Esophagus squamous epithelium (tissue), 5 donors: ENCODE measurements at places on chromosomes 7 and 10.

DNA sequence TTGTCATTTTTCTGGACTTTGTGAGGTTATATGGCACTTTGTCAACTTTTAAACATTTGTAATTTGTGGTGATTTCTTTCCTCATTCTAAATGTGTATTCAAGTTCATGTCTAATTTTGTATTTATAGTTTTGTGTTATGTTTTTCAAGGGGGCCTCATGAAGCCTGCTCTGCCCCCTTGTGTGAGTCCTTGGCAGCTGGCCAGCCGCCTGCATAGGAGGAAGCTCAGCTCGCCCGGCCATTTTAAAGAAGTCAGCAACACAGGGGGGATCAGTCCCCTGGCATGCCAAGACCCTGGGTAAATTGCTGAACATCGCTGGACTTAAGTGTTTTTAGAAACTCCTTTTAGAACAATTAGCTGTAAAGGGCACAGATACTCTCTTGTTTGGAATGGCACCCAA is 123.0 kb downstream of the ANLN start:
- H3K4me3 ChIP-seq, result no peak overlapping the region
- H3K36me3 ChIP-seq, result no peaks in the 10 kb centered on the region
- no peak for DNase-seq

DNA sequence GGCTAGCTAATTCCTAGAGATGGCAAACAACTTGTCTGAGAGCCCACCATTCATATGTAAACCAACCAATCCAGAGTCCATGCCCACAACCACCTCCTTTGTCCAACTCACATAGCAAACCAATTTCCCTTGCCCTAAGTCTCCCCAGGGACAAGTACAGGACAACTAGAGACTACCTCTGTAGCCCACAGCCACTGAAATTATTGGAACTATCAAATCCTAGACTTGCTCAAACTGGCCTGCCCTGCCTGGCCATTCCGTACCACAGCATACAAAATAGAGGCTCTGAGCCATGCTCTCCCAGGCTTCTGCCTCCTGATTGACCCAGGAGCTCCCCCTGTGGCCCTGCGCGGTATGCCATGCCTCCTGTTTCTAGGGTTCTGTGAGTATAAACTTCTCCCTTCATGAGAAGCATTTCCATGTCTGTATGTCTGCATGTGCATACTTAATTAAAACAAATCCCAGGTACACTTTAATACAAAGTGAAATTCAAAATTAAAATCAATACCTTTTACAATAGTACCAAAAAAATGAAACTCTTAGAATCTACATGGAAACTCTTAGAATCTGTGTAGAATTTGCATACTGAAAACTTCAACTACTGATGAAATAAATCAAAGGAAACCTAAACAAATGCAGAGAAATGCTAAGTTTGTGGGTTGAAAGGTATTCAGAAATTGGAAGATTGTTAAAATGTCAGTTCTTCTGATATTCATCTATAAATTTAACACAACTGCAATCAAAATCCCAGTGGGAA is 4.0 kb upstream of the HECW1 start:
- H3K27ac ChIP-seq, result no peak overlapping the region
- H3K36me3 ChIP-seq, result no peaks in the 10 kb centered on the region
- peaks cover 47% of the 10 kb centered on the region for H3K27me3 ChIP-seq
- DNase-seq, result no peak
- peaks cover 13% of the 10 kb centered on the region for H3K4me1 ChIP-seq

DNA sequence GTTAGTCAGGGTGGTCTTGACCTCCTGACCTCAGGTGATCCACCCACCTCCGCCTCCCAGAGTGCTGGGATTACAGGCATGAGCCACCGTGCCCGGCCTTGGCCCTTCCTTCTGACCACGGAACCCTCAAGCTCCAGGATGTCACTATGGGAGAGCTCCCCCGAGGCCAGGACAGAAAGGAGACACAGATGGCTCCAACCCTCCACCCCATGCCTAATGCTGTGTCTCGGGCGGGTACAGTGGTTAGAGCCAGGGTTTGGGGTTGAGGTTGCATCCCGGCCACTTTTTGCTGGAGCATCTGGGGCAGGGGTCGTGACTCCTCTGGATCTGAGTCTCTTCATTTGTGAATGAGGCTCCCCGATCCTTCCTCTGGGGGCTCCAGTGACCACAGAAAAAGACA is 8.1 kb downstream of the MYL10 start:
- no peaks in the 10 kb centered on the region for H3K36me3 ChIP-seq
- H3K4me1 ChIP-seq, result no peaks in the 10 kb centered on the region
- H3K27me3 ChIP-seq, result no peaks in the 10 kb centered on the region

GRCh38 chr7:734808-735207 is 7.7 kb upstream of the PRKAR1B start:
- no peak overlapping the region for H3K27ac ChIP-seq
- no peaks in the 10 kb centered on the region for H3K36me3 ChIP-seq
- H3K4me3 ChIP-seq, result no peak overlapping the region
- no peak for DNase-seq
- H3K4me1 ChIP-seq, result no peaks in the 10 kb centered on the region

DNA sequence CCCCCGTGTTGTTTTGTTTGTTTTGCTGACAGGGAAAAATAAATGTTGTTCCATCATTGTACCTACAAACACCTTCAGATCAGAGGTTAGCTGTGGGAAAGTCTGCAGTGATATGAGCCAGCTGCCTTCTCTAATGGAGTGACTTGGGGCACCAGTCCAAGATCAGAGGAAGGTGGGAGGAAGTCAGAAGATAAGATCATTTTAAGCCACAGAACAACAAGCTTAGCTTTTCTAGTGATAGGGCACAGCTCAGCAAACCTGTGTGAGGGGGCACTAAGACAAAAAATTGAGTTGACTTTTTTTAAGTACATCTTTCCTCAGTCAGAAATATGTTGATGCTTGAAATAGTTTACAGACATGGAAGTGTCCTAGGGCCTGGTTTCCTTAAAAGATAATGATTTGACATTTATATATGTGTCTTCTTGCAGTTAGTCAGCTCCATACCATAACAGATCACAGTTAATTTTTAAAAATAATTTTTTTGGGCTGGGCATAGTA is 240.3 kb upstream of the KAT6B start:
- peaks cover 60% of the 10 kb centered on the region for H3K4me1 ChIP-seq
- H3K36me3 ChIP-seq, result no peaks in the 10 kb centered on the region
- DNase-seq, result no peak
- peak overlapping the region; percentile 66 for H3K27ac ChIP-seq
- peak overlapping the region; percentile 12 for H3K4me3 ChIP-seq

DNA sequence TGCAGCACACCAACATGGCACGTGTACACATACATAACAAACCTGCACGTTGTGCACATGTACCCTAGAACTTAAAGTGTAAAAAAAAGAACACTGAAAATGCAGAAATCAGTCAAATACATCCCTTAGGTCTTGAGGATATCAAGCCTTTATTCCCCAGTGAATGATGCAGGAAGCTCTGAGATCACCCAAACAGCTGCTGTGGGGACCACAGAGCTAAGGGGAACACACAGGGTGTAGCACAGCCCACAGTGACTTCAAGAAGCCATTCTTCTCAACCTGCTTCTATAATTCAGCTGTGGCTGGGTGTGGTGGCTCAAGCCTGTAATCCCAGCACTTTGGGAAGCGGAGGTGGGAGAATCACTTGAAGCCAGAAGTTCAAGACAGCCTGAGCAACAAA is 314.9 kb downstream of the CALN1 start:
- DNase-seq, result no peak
- no peak overlapping the region for H3K4me3 ChIP-seq
- no peak overlapping the region for H3K27ac ChIP-seq

DNA sequence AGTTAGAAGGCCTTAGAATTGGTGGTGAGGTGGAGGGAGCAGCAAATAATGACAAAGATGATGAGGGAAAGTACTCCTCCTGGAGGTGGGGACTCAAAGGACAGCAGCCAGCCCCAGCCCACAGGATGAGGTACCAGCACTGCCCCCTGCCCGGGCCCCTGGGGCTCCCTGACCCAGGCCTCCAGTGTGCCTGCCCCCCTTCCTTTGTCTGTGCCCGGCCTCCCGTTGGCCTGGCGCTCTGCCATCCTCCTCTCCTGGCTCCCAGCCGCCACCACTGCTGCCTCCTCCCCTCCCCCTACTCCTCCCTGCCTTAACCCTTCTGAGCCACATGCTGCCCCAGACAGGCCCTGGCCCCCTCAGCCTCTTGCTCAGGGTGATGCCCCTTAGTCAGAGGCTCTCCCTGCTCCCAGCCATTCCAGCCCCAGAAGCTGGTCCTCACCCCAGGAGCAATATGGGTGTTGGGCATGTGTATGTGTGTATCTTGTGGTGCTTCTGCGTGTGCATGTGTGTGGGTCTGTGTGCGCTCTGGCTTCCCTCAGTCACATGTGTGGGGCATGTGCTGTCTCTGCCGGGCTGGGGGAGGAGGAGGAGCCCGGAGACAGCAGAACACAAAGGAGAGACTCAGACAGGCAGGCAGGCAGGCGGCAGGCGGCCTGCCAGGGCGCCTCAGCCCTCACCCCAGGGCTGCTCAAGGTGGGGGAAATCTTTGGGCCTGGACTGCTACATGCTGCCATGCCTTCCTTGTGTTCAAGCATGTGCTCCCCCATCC is 2.6 kb downstream of the LDB1 start:
- H3K27me3 ChIP-seq, result no peaks in the 10 kb centered on the region
- H3K4me1 ChIP-seq, result peaks cover 91% of the 10 kb centered on the region
- no peak for DNase-seq
- peak overlapping the region; percentile 98 for H3K27ac ChIP-seq

DNA sequence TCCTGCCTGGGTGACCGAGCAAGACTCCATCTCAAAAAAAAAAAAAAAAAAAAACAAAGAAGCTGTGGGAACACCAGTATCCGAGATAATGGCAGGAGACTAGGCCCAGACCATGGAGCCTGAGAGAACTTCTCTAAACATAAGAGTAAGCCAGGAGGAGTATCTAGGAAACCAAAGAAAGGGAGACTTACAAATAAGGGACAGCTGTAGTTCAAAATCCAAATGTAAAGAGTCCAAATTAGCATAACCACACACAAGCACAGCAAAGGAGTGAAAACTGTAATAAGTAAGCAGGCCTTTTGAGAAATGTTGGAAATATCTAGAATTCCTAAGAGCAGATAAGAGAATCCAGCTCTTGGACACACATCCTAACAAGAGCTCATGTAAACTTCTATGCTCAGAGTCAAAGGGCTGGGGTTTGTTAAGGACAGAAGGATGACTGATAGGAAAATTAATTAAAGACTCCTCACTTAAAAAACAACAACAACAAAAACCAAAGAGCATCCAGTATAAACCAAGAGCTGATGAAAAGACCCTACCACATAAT is 15.8 kb downstream of the ZNF25 start:
- no peaks in the 10 kb centered on the region for H3K27me3 ChIP-seq
- no peaks in the 10 kb centered on the region for H3K4me1 ChIP-seq

- no peaks in the 10 kb centered on the region for H3K36me3 ChIP-seq
- no peaks in the 10 kb centered on the region for H3K4me1 ChIP-seq
- H3K27ac ChIP-seq, result no peak overlapping the region
- H3K4me3 ChIP-seq, result no peak overlapping the region
Measured at GRCh38 chr10:100636848-100637553, 101.3 kb downstream of the HIF1AN start.

DNA sequence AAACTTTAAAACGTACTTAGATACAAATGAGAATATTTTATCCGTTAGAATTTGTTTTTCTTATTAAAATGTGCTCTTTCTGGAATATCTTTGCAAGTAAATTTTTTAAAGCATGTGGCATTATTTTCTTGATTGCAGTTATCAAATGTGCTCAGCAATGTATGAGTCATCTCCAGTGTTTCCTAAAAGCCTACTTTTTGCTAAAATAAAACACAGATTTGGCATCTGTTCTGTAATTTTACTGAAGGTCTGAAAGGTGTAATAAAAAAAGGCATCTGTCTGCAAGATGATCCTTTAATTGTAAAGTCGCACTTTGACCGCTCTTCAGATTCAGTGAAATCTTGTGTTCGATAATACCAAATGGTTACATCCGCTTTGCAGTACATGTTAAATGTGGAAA is 3.4 kb downstream of the GNAT3 start:
- H3K27me3 ChIP-seq, result no peaks in the 10 kb centered on the region
- H3K36me3 ChIP-seq, result no peaks in the 10 kb centered on the region
- H3K4me1 ChIP-seq, result no peaks in the 10 kb centered on the region
- no peak overlapping the region for H3K27ac ChIP-seq
- no peak for DNase-seq
- no peak overlapping the region for H3K4me3 ChIP-seq

DNA sequence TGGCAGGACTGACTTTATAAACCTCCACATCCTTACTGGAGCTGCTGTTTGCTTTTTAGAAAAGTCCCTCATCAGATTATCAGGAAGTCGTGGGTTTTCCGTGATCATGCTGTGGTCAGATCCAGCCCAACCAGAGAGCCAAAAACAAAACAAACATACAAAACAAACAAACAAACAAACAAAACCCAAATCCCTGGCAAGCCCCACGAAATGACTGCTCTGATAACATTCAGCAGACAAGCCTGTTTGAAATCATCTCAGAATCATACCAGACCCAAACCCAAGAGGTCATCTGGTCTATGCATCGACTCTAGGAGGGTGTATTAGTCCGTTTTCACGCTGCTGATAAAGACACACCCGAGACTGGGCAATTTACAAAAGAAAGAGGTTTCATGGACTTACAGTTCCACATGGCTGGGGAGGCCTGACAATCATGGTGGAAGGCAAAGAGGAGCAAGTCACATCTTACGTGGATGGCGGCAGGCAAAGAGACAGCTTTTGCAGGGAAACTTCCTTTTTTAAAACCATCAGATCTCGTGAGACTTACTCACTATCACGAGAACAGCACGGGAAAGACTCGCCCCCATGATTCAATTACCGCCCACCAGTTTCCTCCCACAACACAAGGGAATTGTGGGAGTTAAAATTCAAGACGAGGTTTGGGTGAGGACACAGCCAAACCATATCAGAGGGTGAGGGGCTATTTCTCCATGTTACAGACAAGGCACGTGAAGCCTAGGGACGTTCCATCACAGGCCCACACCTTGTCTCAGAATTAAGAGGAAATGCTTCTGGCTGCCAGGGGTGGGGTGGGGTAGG is 85.7 kb downstream of the PARP12 start:
- no peaks in the 10 kb centered on the region for H3K4me1 ChIP-seq
- no peak overlapping the region for H3K27ac ChIP-seq
- DNase-seq, result no peak
- no peaks in the 10 kb centered on the region for H3K27me3 ChIP-seq
- no peak overlapping the region for H3K4me3 ChIP-seq
- no peaks in the 10 kb centered on the region for H3K36me3 ChIP-seq

DNA sequence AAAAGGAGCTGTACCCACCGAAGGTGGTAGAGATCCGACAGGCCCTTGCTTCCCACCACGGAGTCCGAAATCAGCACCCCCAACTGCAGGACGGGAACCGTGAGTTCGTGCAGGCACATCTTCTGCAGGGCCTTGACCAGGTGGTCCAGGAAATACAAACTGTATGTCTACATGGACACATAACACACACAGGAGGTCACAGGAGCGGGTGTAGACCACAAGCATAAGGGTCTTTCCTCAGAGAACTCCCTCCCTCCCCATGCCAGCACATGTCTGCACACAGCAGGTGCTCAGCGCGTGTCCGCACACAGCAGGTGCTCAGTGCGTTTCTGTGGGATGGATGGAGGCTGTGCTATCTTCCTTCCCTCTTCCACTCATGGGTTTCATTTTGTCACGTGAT is 69.7 kb downstream of the CFAP46 start:
- DNase-seq, result no peak
- peaks cover 5% of the 10 kb centered on the region for H3K27me3 ChIP-seq
- no peak overlapping the region for H3K27ac ChIP-seq
- H3K4me1 ChIP-seq, result no peaks in the 10 kb centered on the region
- H3K36me3 ChIP-seq, result no peaks in the 10 kb centered on the region

GRCh38 chr7:35722054-35722849 is 27.3 kb upstream of the HERPUD2 start:
- H3K27me3 ChIP-seq, result no peaks in the 10 kb centered on the region
- no peaks in the 10 kb centered on the region for H3K4me1 ChIP-seq
- no peak overlapping the region for H3K4me3 ChIP-seq
- H3K36me3 ChIP-seq, result no peaks in the 10 kb centered on the region
- no peak for DNase-seq
- no peak overlapping the region for H3K27ac ChIP-seq
